Breast epithelium (tissue), 4 donors: ENCODE measurements at places on chromosomes 12 and 14. TPM values are rescaled to one million over a fixed set of nuclear protein-coding genes. Genes with fewer than 3 reads are reported as not detected.
A peak's percentile ranks its signal among the peaks of the same experiment; 100 is the strongest.

DNA sequence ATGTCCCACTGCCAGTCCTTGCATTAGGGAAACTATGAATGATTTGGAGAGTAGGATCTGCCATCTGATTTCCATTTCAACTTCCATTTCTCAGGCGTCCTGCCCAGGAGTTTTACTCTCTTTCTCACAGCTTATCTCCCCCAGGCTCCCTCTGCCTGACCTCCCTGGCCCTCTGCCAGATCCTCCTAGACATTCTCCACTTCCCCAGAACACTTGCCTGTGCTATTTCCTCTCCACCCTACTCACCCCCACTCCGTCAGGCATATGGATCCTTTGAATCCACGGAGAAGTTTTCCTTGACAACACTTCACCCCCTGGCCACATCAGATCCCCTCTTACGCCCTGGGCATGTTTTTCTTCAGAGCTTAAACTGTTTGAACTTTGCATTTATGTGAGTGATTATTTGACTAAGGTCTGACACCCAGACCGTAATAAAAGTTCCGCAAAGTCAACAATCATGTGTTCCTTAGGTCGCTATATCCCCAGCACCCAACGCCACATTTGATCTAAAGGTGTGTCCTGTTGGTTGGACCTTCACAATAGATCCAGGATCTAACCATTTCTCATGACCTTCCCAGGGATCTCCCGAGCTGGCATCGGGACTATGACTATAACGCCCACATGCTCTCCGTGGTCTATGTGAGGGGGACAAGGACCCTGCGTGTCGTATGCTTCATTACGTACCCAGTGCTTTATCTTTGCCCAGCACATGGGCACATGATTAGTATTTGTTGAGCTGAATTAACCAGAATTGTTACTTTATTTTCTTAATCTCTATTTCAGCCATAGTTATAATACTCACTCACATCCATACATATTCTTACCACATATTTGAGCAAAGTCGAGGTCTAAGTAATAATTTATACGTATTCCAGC, 255.8 kb upstream of the FOXN3 start:
- no peaks in the 10 kb centered on the region for H3K4me1 ChIP-seq
- H3K27ac ChIP-seq = no peak overlapping the region
- DNase-seq = no peak
- H3K27me3 ChIP-seq = no peaks in the 10 kb centered on the region
- H3K4me3 ChIP-seq = no peak overlapping the region

DNA sequence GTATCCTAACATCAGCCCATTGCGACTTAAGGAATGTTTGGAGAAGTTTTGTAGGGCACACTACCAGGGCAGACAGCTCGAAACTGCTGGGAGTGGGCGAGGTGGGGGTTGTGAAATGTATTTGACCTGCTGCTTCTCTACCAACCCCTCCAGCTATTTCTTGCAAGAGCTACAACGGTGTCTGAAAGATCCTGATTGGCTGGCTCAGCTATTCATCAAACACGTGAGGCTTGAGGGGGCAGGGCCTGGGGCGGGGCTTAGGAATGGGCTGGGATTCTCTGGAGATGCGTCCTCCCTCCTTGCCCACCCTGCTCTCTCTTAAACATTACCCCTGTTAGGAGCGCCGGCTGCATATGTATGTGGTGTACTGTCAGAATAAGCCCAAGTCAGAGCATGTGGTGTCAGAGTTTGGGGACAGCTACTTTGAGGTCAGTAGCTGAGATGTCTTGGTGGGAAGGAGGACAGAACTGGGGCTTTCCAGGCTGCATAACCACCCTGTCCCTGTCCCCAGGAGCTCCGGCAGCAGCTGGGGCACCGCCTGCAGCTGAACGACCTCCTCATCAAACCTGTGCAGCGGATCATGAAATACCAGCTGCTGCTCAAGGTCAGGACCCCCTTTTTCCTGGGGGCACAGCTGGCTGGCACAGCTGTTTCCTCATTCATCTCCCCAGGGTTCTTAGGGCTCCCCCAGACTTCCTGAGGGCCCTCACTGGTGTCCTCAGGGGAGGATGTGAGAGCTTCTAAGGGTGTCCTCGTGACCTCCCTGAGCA, 3.1 kb downstream of the ARHGEF25 start:
- H3K4me1 ChIP-seq = no peaks in the 10 kb centered on the region
- H3K36me3 ChIP-seq = no peaks in the 10 kb centered on the region
- no peak overlapping the region for H3K4me3 ChIP-seq
- DNase-seq = no peak
- H3K27ac ChIP-seq = no peak overlapping the region
- no peaks in the 10 kb centered on the region for H3K27me3 ChIP-seq

SLC4A8 gene
- total RNA-seq = 0.64 TPM

SMCO2 gene
- not detected for total RNA-seq

RAN gene
- total RNA-seq = 186 TPM

- no peak overlapping the region for H3K4me3 ChIP-seq
- no peaks in the 10 kb centered on the region for H3K36me3 ChIP-seq
- no peak for DNase-seq
- no peaks in the 10 kb centered on the region for H3K4me1 ChIP-seq
These were observed 39.6 kb downstream of the TC2N start for GRCh38 chr14:91827746-91828145.

GRCh38 chr12:52053536-52054209, 2.4 kb downstream of the NR4A1 start:
- peak overlapping the region; percentile 57 for H3K4me3 ChIP-seq
- H3K4me1 ChIP-seq = peaks cover 6% of the 10 kb centered on the region
- H3K27ac ChIP-seq = peak overlapping the region; percentile 15
- H3K27me3 ChIP-seq = no peaks in the 10 kb centered on the region

CIT gene
- 1.3 TPM for total RNA-seq

DNA sequence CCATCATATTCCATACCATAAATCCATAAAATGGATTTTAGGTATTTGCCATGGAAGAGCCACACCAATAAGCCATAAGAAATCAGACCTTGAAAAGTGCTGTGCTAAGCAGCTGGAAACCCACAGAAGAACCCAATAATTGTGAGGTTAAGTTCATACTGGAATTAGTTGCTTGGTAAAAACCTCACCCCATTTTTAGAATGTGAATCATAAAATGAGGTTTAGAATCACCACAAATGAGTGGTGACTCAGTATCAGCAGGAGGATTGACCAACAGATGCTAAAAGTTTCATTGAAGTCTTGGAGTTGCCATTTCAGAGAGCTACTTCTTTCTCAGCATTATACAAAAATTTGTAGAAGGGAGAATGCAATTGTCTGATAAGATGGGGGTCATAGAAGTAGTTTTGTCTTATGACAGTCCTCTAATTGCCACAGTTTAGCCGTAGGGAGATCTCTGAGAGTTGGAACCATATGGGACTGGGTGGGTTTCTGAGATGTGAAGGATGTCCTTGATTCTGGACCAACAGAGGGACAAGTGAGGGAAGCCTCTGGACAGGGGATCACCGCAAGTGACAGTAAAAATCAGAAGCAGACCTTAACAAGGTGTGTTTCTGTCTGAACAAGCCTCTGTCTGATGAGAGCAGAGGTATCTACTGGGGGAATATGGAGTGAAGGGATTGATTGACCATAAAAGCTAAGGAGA, 1.4 kb upstream of the STON2 start:
- no peak for DNase-seq
- no peaks in the 10 kb centered on the region for H3K36me3 ChIP-seq
- H3K27ac ChIP-seq = peak overlapping the region; percentile 94

DNA sequence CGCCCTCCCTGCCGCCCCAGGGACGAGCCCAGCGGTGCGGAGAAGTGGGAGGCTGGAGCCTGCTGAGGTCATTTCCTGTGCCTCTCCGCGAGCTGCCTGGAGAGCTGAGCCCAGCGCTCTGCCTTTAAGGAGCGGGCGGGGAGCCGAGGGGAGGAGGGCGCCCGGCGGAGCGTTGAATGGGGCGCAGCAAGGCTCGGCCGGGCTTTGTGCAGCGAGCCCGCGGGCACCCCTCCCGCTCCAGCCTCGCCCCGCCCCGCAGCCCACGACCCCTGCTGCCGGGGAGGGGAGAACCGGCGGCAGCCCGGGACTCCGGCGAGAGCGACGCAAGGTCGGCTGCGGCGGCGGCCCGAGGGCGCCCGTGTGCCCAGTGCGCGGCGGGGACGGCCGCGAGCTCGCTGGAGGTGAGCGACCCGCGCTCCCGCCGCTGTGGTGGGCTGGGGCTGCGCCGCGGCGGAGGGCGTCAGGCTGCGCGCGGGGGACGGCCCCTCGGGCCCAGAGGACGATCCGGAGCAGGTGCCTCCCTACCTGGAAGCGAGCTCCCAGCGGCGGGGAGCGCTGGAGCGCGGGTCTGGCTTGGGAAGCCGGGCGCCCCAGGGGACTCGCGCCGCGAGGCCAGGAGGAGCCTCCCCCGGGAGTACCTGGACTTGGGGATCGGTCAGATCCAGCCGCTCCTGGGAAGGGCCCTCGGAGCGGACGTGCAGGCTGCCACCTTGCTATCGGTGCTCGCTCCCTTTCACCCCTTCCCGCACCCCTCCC, at the start of gene PLEKHH1:
PLEKHH1 (plus strand) TSS at position 293 of the 756 bp plus-strand sequence. CDS start 8,578 bp downstream, outside the sequence.
- no peaks in the 10 kb centered on the region for H3K27me3 ChIP-seq
- H3K36me3 ChIP-seq = no peaks in the 10 kb centered on the region
- H3K4me1 ChIP-seq = no peaks in the 10 kb centered on the region
- H3K27ac ChIP-seq = peak within 1 kb of the TSS; percentile 81

DNA sequence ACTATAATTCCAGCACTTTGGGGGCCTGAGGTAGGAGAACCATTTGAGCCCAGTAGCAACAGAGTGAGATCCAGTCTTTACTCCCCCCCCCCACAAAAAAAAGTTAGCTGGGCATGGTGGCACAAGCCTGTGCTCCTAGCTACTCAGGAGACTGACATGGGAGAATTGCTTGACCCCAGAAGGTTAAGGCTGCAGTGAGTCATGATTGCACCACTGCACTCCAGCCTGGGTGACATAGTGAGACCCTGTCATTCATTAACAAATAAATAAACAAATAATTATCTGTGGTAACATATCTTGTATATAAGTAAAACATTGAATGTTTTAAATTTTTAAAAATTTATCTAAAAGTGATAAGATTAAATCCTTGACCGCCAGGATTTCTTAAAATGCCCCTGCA, 4.8 kb downstream of the ENTPD5 start:
- DNase-seq = no peak
- no peaks in the 10 kb centered on the region for H3K27me3 ChIP-seq
- no peak overlapping the region for H3K27ac ChIP-seq
- H3K4me1 ChIP-seq = no peaks in the 10 kb centered on the region

PDE3A gene
- total RNA-seq = 11.5 TPM

DNA sequence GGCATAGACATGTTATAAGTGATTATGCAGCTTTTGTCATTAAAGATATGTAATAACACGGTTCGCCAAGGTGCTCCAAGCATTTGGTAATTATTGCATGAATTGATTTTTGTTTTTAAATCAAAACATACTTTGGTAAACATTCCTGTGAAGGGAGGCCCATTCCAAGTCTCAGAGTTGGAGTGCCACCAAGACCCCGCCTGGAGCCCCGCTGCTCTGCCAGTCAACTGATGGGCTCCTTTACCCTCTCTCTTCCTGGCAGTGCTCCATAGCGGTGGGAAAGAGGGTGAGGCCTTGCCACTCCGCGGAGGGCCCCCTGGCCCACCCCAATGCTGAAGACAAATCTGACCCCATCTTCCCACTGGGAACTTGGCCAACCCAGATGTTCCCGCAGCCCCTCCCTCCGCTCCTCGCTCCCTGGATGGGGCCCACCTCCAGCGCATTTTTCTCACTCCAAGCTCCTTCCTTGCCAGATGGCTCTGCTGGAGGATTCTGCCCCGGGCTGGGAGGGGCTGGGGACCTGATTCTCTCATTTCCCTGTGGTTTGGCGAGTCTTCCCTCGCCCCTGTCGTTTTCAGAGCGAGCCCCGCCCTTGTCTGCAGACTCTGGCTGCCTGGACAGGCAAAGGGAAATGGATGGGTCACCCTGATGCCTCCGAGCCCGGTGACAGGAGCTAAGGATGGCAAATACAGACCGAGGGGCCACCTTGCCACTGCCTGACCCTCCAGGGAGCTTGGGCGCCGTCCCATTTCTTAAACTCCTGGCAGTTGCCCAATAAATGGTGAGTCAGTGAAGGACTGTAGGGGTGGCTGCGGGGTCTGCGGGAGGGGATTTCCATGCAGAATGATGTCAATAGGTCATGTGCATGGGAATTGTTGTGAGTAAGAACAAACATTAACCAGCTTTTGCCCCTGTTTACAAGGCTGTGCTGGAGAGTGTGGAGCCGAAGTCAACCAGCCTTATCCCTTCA, 9.2 kb upstream of the PAPLN start:
- H3K27me3 ChIP-seq = no peaks in the 10 kb centered on the region
- H3K27ac ChIP-seq = peak overlapping the region; percentile 43
- peak; percentile 43 for DNase-seq
- no peaks in the 10 kb centered on the region for H3K36me3 ChIP-seq

WDR20 gene
- total RNA-seq = 42.0 TPM

DNA sequence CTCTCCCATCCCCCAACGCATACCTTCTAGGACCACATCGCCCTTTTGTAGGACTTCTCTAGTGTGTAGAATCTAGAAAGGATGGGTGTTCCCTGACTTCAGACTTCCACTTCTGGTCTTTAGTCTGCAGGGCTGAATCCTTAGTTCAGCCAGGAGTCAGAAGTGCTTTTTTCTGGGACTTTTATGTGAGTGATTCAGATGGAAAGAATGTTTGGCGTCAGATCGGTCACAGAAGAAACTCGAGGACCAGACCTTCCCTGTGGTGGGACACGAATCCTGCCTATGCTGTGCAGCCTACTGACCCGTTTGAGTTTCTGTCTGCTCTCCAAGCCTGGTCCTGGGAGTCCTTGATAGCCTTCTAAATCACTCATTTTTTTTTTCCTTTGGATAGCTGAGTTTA, 165.4 kb upstream of the SSTR1 start:
- no peaks in the 10 kb centered on the region for H3K27me3 ChIP-seq
- H3K27ac ChIP-seq = no peak overlapping the region
- H3K4me1 ChIP-seq = no peaks in the 10 kb centered on the region
- no peak for DNase-seq
- H3K4me3 ChIP-seq = no peak overlapping the region

GRCh38 chr12:26100666-26101349, 24.0 kb downstream of the BHLHE41 start:
- no peak for DNase-seq
- H3K36me3 ChIP-seq = no peaks in the 10 kb centered on the region
- peak overlapping the region; percentile 78 for H3K27ac ChIP-seq
- H3K4me3 ChIP-seq = no peak overlapping the region
- no peaks in the 10 kb centered on the region for H3K27me3 ChIP-seq

USP44 gene
- 3.7 TPM for total RNA-seq

- no peaks in the 10 kb centered on the region for H3K27me3 ChIP-seq
- H3K27ac ChIP-seq = no peak overlapping the region
- no peak overlapping the region for H3K4me3 ChIP-seq
- no peaks in the 10 kb centered on the region for H3K36me3 ChIP-seq
- H3K4me1 ChIP-seq = no peaks in the 10 kb centered on the region
These were observed 4.5 kb upstream of the CDK17 start for GRCh38 chr12:96404696-96405095.

DNA sequence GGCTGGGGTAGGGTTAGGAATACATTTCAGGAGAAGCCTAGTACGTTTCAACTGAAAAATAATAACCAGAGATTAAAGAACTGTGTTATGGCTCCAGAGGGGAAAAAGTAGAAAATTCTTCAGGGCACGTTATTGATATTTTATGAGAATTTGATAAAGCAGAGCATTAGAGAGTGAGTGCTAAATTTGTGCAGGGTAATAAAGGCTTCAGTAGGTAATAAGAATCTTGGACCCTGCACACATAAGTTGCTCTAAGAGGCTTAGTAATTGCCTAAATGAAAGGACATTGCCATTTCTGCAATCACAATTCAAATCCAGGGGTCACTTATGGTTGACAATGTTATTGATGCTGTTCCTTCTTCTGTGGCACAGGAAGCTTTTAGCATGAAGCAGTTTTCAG, 439.4 kb upstream of the DCN start:
- no peak for DNase-seq
- no peaks in the 10 kb centered on the region for H3K4me1 ChIP-seq
- H3K27me3 ChIP-seq = no peaks in the 10 kb centered on the region
- H3K27ac ChIP-seq = no peak overlapping the region
